ENCODE measurements at places on chromosomes 5 and 9. TPM values are rescaled to one million over a fixed set of nuclear protein-coding genes. Genes with fewer than 3 reads are reported as not detected.

TSLP gene
- 0.25 TPM for total RNA-seq

ZFAND5 gene
- total RNA-seq, result 256 TPM

GNPDA1 gene
- 82.3 TPM for total RNA-seq

NMUR2 gene
- not detected for total RNA-seq

SPINK5 gene
- total RNA-seq, result 0.25 TPM

BAAT gene
- total RNA-seq, result 0.94 TPM

FYB1 gene
- 0.25 TPM for total RNA-seq

FAM81B gene
- not detected for total RNA-seq

MELK gene
- 6.3 TPM for total RNA-seq

SLC2A6 gene
- 60.1 TPM for total RNA-seq

SH3RF2 gene
- total RNA-seq, result 8.1 TPM

TRIM36 gene
- 4.0 TPM for total RNA-seq

All from renal cortical epithelial cell (primary cell).